NCI-H748 treated with DMSO at 0.1 percent for 48 hours (cell line): ENCODE measurements at places on chromosomes 7 and 10.

GRCh38 chr7:4803397-4804241, 28.2 kb downstream of the AP5Z1 start:
- no peak for DNase-seq

DNA sequence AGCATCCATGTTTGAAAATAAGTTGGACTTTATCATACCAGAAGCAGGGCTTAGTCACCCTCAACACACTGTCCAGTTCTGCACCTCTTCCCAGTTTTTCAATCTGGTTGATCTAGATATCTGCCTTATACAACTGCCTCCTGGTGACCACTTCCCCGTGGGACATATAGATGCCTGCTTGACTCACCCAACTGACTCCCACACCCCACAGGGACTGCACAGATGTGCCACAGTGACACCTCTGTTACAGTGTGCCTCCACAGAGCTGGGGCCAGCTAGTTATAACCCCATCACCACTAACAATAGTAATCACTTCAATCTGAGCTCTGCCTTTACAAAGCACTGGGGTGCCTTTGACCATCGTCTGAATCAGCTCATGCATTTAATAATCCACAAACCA, 82.6 kb upstream of the AOAH start:
- DNase-seq = no peak

DNA sequence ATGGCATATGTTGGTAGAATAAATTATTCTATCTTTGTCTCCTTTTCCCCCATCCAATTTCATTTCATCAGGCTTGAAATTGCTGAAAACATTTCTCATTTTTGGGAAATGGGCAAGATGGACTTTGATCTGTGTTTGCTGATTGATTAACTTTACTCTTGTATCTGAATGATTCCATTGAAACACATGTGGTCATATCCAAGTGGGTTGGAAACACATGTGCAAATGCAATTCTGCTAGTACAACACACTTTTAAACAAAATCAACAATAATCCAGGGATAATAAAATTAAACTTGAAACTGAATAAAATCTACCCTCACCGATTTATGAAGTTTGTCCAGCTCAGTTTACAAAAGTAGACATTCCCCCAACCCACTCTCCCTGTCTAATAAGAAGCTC, 96.9 kb downstream of the EPDR1 start:
- DNase-seq = no peak

GRCh38 chr7:28409716-28410627, 2.3 kb upstream of the CREB5 start:
- DNase-seq = no peak

DNA sequence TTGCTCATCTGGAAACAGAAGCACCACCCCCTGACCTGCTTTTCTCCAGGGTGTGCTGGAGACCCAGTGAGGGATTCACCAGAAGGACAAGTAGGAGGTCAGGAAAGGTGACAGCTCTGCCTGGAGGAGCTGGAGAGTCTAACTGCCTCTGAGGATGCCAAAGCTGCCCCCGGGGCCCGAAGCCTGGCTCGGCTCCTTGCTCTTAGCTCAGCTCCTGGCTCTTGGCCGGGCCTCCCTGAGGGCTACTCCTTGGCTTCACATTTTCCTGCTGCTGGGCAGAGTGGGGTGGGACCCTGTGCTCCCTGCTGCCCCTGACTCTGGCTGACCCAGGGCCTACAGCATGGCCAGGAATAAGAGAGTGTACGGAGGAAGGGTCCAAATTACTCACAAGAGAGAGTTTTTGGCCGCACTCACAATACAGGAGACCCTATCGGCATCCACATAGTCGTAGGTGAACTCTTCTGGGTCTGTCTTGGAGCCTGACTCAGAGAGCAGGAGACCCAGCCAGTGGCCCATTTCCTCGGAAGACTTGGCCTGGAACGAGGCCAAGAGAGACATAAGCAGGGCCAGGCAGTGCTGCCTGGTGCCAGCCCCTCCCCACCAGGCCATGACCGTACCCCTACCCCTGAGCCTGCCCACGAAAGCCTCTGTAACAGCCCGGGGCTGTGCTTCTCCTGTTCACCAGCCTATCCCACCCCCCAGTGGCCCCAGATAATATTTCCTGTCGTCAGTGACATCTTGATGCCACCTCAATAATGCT, 63.1 kb downstream of the VWA2 start:
- DNase-seq = no peak

DNA sequence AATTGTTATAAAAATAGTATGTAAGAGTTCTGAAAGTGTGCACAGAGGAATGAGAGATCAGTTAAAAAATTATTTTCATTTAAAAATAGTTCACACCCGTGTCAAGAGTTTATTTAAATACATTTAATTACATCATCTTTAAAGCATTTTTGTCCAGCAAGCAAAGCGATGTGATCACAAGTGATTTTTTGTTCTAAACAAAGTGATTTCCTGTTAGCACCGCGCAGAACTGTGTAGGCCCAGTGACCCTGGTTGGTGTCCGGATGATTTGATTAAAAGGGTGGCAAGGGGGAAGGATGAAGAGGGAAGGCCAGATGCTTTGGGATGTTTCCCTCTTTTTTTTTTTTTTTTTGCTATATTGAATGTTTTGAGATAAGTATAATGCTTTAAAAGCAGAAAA, 227.8 kb upstream of the PITRM1 start:
- DNase-seq = no peak

- no peak for DNase-seq
These were observed 35.9 kb downstream of the APBB1IP start for GRCh38 chr10:26474026-26474425.

- DNase-seq = peak; percentile 8
These were observed at the start of gene LANCL2 for GRCh38 chr7:55365205-55365674. Gene LANCL2, plus strand, starts transcription at chr7:55365337. Its CDS starts 689 bp downstream, at chr7:55366026.

DNA sequence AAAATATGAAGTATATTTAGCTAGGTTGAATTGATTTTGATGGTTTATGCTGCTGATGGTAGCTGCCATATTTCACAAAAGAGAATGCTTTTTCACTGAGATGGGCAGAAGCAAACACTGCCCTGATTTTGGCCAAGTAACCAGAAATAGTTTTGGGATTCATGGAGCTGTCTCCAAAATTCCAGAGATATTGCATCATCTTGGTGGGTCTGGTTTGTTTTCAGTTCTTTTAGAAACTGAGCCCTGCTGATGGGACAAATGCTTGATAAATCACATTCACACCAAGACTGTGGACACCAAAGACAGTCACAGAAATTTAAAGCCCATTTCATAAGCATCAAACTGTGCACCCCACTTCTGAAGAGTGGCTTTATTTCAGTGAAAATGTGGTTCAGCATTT, 140.5 kb downstream of the BICC1 start:
- no peak for DNase-seq

GRCh38 chr10:77692782-77693181, 55.2 kb upstream of the KCNMA1 start:
- DNase-seq = no peak

DNA sequence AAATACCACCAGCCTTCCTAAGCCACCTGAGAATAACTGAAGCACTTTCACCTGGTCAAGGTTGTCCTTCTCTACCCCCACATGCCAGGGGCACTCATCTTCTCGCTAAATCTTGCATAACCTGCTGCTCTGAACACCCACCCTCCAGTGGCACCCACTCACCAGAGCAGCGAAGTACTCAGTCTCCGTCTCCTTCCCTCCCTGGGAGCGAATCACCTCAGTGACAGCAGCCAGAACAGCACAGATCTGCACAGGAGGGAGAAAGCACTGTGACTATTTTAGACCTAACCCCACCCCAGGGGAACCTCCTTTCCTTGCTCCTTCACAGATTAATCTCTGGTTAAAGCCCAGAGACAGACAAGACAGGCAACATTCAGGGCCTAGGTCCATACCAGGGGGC, 5.1 kb downstream of the RRP12 start:
- no peak for DNase-seq

GRCh38 chr7:134699021-134699818, 52.6 kb downstream of the BPGM start:
- DNase-seq = no peak

DNA sequence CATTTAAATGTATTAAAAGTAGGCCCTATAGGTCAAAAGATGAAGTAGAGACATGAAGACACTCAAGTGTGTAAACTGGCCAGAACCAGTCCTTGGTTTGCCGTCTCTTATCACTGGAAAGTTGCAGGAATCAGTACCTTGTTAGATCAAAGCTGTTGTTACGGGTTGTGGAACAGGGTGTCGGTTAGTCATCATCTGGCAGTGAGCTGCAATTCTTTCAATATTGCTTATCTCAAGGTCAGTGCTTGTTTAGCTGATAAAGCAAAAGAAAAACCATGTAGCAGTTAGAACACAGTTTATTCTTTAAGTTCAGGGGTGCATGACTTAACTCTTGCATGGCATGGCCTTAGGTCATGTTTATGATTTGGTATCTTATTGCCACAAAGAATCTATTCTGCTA, 10.0 kb upstream of the SLC13A1 start:
- DNase-seq = no peak

GRCh38 chr7:127654404-127655394, 2.7 kb downstream of the SND1 start:
- no peak for DNase-seq

- DNase-seq = no peak
These were observed 329.5 kb downstream of the RNLS start for GRCh38 chr10:88253622-88254021.

DNA sequence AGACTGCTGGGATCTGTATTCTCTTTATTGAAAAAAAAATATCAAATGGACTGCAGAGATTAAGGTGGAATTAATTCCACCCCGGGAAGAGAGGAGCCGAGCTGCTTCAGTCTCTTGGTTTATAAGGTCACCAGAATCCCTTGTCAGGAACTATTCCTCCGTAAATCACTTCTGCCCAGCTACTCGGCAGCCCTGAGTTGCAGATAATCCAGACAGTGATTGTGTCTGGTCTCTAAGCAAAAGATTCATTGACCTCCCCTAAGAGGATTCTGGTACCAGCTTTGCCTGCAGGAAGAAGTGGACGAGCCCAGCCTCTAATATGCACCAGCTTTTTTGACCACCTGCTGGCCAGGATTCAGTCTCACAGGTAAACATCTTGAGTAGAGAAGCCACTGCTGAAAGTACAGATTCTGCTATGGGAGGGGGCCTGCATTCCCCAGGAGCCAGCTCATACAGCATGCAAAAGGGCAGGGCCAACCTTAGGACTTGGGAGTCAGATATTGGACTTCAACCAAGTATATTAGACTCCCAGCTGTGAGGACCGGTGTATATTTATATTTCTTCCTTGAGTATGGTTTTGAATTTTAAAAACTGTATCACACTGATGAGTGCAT, 27.1 kb upstream of the PLXNA4 start:
- no peak for DNase-seq

DNA sequence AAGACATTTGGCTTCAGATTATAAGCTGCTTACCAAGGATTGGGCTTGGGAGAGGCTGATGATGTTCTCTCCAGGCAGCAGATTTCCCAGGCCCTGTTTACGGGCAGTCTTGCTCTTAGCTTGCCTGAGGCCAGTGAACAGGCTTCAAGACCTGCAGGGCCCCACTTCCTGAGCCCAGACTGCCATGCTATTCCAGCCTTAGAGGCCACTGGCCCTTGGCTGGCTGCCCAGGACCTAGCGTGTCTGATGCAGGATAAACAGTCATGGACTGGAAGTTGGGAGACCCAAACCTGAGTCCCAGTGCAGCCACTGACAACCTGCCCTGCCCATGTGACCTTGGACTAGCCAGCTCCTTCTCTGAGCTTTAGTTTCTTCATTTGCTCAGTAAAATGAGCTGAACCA, 2.9 kb downstream of the PRXL2A start:
- DNase-seq = no peak
